ENCODE measurements at places on chromosomes 4 and X. TPM values are rescaled to one million over a fixed set of nuclear protein-coding genes. Genes with fewer than 3 reads are reported as not detected.

Gene EVC2
- total RNA-seq, result 1.8 TPM

Gene DKK2
- 5.8 TPM for total RNA-seq

Gene GPRIN3
- total RNA-seq, result 42.9 TPM

Gene MEPE
- 0.23 TPM for total RNA-seq

Gene HPGDS
- total RNA-seq, result 3.9 TPM

Gene ADAD1
- not detected for total RNA-seq

Gene ARMCX2
- 67.6 TPM for total RNA-seq

Gene GAGE12F
- total RNA-seq, result not detected

Gene KLHL13
- 209 TPM for total RNA-seq

Gene CCDC120
- 3.5 TPM for total RNA-seq

Gene SUPT20HL1
- total RNA-seq, result not detected

Gene ETDA
- total RNA-seq, result not detected

Gene ARHGAP10
- 7.2 TPM for total RNA-seq

All from diencephalon (tissue), 1 donor.